ENCODE measurements at places on chromosomes 7 and 10.
A peak's percentile ranks its signal among the peaks of the same experiment; 100 is the strongest.

DNA sequence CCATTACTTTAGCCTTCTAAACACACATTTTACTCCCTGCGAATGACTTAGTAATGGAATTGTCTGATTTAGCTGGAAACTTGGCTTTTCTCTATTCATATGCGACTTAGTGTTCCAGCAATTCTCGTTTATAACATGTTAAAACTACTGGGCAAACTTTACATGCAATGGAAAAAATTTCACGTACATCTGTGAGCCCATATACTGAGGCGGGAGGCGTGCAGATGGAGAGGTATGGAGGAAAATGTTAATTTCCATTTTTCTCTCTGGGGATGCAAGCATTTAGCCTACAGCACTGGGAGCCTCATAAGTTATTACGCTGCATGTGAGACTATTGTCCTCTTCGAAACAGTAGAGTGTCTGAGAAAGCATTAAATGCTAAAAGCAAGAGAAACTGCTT is 591.5 kb upstream of the ANKRD30A start:
- DNase-seq, result no peak

GRCh38 chr7:97005183-97006054 is at the start of gene DLX6:
Gene DLX6, plus strand, starts transcription at chr7:97005553. Its CDS starts 425 bp downstream, at chr7:97005978.
- peak; percentile 93 for DNase-seq

DNA sequence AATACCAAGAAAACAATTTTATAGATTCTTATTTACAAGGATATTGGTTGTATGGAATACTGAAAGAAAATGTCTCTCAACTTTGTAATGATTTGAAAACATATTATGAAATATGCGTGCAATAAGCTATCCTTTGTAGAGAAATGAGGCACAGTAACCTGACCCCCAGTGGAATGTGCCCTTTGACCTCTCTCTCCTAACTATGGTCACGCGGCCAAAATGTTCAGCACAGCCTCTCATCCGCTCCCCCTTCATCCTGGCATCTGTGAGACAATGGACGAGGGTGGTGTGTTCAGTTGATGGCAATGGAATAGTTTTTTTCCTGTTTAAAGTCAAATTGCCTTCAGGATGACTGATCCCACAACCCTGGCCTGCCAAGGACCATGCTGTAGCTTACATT is 13.3 kb downstream of the BEND7 start:
- no peak for DNase-seq

DNA sequence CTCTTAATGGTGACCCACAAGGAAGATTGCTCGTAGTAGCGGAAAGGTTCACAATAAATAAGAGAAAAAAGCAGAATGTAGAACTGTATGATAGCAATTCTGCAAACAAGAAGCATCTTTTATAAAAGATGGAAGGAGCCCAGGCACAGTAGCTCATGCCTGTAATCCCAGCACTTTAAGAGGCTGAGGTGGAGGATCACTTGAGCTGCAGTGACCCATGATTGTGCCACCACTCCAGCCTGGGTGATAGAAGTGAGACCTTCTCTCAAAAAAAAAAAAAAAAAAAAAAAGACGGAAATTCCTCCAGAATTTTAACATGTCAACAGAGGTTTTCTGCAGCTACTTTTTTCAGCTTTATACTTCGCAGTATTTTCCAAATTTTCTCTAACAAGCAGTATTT is 13.2 kb downstream of the GATAD1 start:
- DNase-seq, result no peak

DNA sequence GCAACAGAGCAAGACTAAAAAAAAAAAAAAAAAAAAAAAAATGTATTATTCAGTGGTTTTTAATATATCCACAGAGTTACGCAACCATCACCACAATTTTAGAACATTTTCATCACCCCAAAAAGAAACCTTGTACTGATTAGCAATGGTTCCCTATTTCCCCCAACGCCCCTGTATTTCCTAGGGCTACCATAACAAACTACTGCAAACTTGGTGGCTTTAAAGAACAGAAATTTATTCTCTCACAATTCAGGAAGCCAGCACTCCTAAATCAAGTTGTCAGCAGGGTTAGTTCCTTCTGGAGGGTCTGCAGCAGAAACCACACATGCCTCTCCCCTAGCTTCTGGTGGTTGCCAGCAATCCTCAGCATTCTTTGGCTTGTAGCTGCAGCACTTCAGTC is 5.9 kb upstream of the NUP42 start:
- DNase-seq, result no peak

- no peak for DNase-seq
These were observed 49.9 kb downstream of the PITRM1 start for GRCh38 chr10:3122486-3123205.

GRCh38 chr10:26555719-26556368 is 117.7 kb downstream of the APBB1IP start:
- no peak for DNase-seq

DNA sequence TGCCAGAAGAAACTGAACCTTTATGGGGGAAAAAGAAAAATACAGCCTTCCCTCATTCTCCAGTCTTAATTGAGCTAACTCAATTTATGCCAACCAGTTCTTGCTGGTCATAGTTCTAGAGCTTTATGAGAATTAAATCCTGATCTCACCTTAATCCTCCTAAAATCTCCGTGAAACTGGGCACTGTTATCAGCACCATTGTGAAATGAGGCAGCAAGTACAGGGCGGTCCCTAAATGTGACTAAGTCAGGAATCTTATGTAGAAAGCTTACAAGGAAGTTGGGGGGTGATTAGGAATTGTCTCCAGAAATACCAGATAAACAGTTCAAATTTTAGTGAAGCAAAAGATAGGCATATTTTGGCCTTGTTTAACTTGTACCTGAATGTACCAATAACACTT is 10.7 kb upstream of the INSYN2A start:
- no peak for DNase-seq

DNA sequence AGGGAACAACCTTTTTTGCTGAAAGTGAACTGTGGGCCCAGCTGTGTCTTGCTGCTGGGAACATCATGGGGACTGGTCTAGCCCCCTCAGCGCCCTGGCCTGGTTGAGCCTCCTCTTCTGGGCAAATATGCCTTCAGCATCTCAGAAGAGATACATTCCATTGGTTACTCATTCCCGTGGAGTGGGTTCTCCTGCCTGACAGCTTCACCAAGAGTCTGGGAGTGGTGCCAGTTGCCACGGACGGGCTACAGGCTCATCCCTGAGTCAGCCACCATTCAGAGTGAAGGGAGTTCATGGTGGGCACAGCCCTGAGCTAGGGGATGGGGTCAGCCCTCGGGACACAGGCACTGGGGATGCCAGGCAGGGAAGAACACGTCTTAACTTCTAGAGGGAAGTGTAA is 81.9 kb downstream of the RAMP3 start:
- no peak for DNase-seq

GRCh38 chr7:117173035-117173770 is 149.7 kb downstream of the WNT2 start:
- no peak for DNase-seq

DNA sequence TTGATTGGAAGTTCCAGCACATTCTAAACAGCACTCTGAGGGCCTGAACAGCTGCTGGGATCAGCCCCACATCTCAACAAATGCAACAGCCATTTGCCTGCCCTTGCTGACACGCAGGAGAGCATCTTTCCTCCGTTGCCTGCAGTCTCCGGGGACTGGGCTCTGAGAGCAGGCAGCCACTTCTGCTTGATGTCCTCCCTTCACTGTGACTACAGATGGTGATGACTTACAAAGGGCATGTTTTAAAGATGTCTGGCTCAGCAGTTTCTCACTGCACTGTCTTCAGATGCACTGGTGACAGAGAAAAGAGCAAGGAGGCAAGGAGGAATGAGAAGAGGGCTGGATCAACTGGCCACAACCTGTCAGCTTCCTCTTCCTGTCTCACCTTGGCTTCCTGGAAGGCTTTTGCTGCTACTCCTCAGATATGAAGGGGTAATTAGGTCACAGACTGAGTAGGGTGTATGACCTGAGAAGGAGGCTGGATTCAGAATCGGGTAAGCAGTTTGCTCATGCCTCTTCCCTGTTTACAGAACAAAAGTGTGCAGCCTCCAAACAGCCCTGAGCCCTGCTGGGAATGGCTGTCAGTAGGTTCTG is 143.5 kb upstream of the GHITM start:
- no peak for DNase-seq

DNA sequence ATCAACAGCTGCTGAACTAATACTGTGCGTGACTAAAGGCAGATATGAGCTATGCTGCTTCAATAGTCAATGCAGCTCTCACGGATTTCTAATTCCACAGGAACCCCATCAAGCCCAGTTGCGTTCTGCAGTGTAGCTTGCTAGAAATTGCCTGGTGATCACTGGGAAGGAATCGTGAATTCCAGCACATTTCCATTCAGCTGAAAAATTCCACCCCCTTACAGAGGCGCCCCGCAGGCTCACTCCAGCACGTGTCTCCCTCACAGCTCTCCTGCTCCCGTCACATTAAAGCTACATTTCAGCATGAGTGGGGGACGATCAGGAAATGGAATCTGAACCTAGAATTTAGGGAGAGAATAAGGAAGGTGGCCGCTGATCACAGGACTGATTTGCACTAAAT is 534.8 kb downstream of the TCERG1L start:
- no peak for DNase-seq

DNA sequence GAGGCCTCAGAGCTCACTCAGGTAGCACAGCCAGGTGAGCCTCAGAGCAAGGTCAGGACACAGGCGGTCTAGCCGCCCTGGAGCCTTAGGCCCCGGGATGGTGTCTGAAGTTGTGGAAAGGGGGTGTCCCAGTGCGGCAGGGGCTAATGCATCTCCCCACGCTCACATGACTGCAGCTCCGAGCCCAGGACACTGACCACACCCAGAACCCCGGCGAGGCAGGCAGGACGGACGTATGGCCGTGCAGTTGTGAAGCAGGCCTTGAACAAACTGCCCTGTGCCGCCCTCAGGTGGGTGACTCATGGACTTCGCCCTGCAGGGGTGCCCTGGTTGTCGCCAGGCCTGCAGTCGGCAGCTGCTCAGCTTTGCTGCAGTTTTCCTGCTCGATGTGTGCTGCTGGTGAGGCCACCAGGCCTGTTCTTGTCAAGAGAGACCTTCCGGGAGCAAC is 5.0 kb upstream of the PRKAR1B start:
- DNase-seq, result peak; percentile 24

- DNase-seq, result no peak
These were observed 145.7 kb downstream of the EGFR start for GRCh38 chr7:55164527-55164926.

GRCh38 chr7:20795881-20796280 is 9.2 kb upstream of the SP8 start:
- no peak for DNase-seq

All from HAP-1 (cell line).